Subcutaneous preadipocyte (primary cell): ENCODE measurements at places on chromosomes 1 and 21. TPM values are rescaled to one million over a fixed set of nuclear protein-coding genes. Genes with fewer than 3 reads are reported as not detected.

Gene DCST1
- total RNA-seq, result not detected in 2 replicates

Gene OR2T3
- not detected in 2 replicates for total RNA-seq

Gene MASP2
- total RNA-seq, result 0.20 TPM in 1 of 2 replicates, not detected in the other

Gene DCDC2B
- total RNA-seq, result not detected in 2 replicates

Gene C1orf74
- total RNA-seq, result 2.6 and 3.1 TPM in 2 replicates

Gene MRPL9
- 88.6 and 91.9 TPM in 2 replicates for total RNA-seq

Gene GPR52
- total RNA-seq, result 1.8 and 2.5 TPM in 2 replicates

Gene ATP5PO
- 104 and 124 TPM in 2 replicates for total RNA-seq
